ENCODE measurements at places on chromosomes 2 and 18. TPM values are rescaled to one million over a fixed set of nuclear protein-coding genes. Genes with fewer than 3 reads are reported as not detected.

GRCh38 chr2:5913711-5914395 is 221.7 kb downstream of the SOX11 start:
- H3K4me1 ChIP-seq = no peaks in the 10 kb centered on the region
- H3K27ac ChIP-seq = no peak overlapping the region
- no peaks in the 10 kb centered on the region for H3K27me3 ChIP-seq
- no peaks in the 10 kb centered on the region for H3K36me3 ChIP-seq
- DNase-seq = no peak

GRCh38 chr2:2577407-2577831 is 246.3 kb upstream of the MYT1L start:
- no peak overlapping the region for H3K27ac ChIP-seq
- H3K27me3 ChIP-seq = no peaks in the 10 kb centered on the region
- no peaks in the 10 kb centered on the region for H3K36me3 ChIP-seq
- no peak overlapping the region for H3K4me3 ChIP-seq

- no peak overlapping the region for H3K27ac ChIP-seq
- H3K4me3 ChIP-seq = no peak overlapping the region
- H3K36me3 ChIP-seq = no peaks in the 10 kb centered on the region
- no peaks in the 10 kb centered on the region for H3K27me3 ChIP-seq
- no peak for DNase-seq
- H3K4me1 ChIP-seq = peaks cover 30% of the 10 kb centered on the region
These were observed 28.4 kb downstream of the PMAIP1 start for GRCh38 chr18:59928201-59928600.

DNA sequence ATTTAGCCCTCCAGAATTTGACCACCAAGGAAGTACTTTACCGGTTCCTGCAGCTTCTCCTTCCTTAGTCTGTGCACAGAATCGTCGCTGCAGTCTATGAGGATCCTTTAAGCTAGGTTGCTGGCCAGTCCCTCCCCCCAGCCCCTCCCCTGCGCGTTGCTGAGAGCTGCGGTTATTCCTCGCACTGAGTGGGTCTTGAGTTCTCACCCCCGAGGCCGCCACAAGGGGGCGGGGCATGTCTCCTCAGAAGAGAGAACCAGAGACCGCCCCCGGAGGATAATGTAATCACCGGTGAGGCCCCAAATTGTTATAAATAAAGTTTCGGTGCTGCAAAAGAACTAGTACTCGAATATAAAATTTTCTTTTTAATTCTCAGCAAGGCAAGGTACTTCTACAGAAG is 1184.9 kb upstream of the CDH2 start:
- DNase-seq = no peak
- no peaks in the 10 kb centered on the region for H3K4me1 ChIP-seq
- H3K36me3 ChIP-seq = no peaks in the 10 kb centered on the region
- no peaks in the 10 kb centered on the region for H3K27me3 ChIP-seq
- no peak overlapping the region for H3K27ac ChIP-seq

DNA sequence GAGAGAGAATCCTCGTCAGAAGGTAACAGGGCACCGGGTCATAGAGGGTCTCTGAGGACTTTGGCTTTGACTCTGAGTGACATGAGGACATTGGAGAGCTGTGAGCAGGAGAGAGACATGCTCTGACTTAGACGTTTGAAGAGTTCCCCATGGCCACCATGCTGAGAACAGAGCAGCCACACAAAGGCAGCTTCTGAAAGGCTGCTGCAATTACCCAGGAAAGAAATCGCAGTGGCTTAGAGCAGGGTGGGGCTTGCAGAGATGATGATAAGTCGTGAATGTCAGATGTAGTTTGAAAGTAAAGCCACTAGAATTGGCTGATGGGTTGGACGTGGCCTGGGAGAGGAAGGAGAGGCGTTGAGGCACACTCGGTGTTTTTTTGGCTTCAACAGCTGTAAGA is 79.0 kb downstream of the ZCCHC2 start:
- peaks cover 61% of the 10 kb centered on the region for H3K27me3 ChIP-seq
- peaks cover 4% of the 10 kb centered on the region for H3K4me1 ChIP-seq
- no peak overlapping the region for H3K4me3 ChIP-seq
- H3K36me3 ChIP-seq = no peaks in the 10 kb centered on the region
- no peak overlapping the region for H3K27ac ChIP-seq

Gene C2orf72
- 0.35 TPM for total RNA-seq

Gene NXPH2
- not detected for total RNA-seq

Gene NOSTRIN
- not detected for total RNA-seq

GRCh38 chr18:62505669-62506494 is 16.9 kb upstream of the ZCCHC2 start:
- peak overlapping the region; percentile 100 for H3K27ac ChIP-seq
- peak; percentile 48 for DNase-seq
- peaks cover 37% of the 10 kb centered on the region for H3K36me3 ChIP-seq
- H3K27me3 ChIP-seq = no peaks in the 10 kb centered on the region
- peak overlapping the region; percentile 70 for H3K4me3 ChIP-seq

- H3K27me3 ChIP-seq = peaks cover 29% of the 10 kb centered on the region
- no peak overlapping the region for H3K27ac ChIP-seq
- no peaks in the 10 kb centered on the region for H3K4me1 ChIP-seq
- H3K4me3 ChIP-seq = no peak overlapping the region
These were observed 148.9 kb upstream of the MEX3C start for GRCh38 chr18:51346404-51346803.

Gene IL1R2
- 0.81 TPM for total RNA-seq

DNA sequence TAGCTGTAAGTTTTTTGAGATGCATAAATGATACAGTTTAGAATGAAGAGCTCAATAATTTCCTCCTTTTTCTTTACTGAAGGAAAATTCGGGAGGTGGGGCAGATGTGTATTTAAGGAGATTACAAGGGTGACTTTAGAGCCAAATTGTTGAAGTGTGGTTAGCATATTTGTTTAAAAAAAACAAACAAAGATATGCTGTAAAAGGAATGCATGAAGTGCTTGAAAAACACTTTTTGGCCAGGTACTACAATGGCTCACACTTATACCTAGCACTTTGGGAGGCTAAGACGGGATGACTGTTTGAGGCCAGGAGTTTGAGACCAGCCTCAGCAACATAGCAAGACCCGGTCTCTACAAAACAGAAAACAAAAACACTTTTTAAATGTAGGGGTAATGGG is 38.4 kb downstream of the CD302 start:
- no peak overlapping the region for H3K27ac ChIP-seq
- no peaks in the 10 kb centered on the region for H3K27me3 ChIP-seq
- H3K4me1 ChIP-seq = peaks cover 5% of the 10 kb centered on the region
- peaks cover 54% of the 10 kb centered on the region for H3K36me3 ChIP-seq
